Breast epithelium (tissue), 4 donors: ENCODE measurements at places on chromosomes 6 and 20. TPM values are rescaled to one million over a fixed set of nuclear protein-coding genes. Genes with fewer than 3 reads are reported as not detected.

PSMB9 gene
- total RNA-seq = 25.9 TPM

OLIG3 gene
- not detected for total RNA-seq

GRCh38 chr6:121596441-121596840 is 161.0 kb downstream of the GJA1 start:
- H3K27me3 ChIP-seq = no peaks in the 10 kb centered on the region
- H3K4me3 ChIP-seq = no peak overlapping the region
- no peaks in the 10 kb centered on the region for H3K4me1 ChIP-seq
- H3K36me3 ChIP-seq = no peaks in the 10 kb centered on the region

DNA sequence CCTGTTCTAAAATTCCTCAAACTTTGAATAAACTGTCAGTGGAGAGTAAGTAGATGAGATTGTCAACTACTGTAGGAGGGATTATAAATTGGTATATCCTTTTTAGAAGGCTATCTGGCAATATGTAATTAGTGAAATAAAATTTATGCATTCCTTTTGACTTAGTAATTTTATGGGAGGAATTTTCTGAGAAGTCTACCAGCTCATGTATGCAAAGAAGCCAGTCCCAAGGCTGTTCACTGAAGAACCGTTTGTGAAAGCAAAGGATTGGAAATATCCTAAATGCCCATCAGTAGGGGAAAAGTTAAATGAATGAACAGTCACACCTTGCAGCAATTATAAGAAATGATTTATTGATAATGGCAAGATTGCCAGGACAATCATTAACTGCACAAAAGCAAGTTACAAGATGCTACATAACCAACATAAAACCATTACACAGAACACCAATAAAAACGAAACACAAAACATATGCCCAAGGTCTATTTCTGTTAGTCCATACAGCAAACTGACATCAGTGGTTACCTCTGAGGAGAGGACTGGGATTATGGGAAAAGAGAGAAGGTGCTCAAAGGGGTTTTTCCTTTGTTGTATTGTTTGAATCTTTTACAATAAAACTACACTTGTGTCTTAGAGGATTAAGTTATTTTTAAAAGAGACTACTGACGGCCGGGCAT is 4.6 kb upstream of the DSTN start:
- no peak overlapping the region for H3K27ac ChIP-seq
- H3K4me3 ChIP-seq = no peak overlapping the region
- H3K27me3 ChIP-seq = no peaks in the 10 kb centered on the region
- no peaks in the 10 kb centered on the region for H3K4me1 ChIP-seq
- H3K36me3 ChIP-seq = no peaks in the 10 kb centered on the region

DNA sequence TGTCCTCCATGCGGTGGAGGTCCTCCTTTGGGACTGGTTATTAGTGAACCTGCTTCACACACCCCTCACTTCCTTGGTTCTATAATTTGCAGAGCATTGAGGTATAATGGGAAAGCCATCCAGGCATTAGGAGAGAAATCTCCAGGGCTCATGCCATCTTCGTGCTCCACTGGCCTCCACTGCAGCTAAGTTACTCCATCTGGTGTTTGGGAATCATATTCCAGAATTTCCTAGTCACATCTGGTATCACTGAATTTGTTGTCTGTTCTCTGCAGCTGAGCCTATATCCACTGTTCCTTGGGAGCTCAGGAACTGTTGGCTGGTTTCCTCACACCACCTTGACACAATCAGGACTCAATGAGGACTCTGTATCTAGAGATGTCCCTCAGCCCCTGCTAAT is 173.0 kb upstream of the TSHZ2 start:
- no peaks in the 10 kb centered on the region for H3K4me1 ChIP-seq
- no peak for DNase-seq
- no peaks in the 10 kb centered on the region for H3K27me3 ChIP-seq
- no peak overlapping the region for H3K4me3 ChIP-seq
- H3K27ac ChIP-seq = no peak overlapping the region

- H3K27me3 ChIP-seq = peaks cover 21% of the 10 kb centered on the region
- H3K36me3 ChIP-seq = no peaks in the 10 kb centered on the region
- DNase-seq = no peak
- no peak overlapping the region for H3K27ac ChIP-seq
- H3K4me3 ChIP-seq = no peak overlapping the region
Observed at GRCh38 chr20:23889775-23890187, 10.2 kb upstream of the CST5 start.

- H3K4me3 ChIP-seq = no peak overlapping the region
- no peaks in the 10 kb centered on the region for H3K36me3 ChIP-seq
- no peaks in the 10 kb centered on the region for H3K27me3 ChIP-seq
- no peak overlapping the region for H3K27ac ChIP-seq
- no peak for DNase-seq
Observed at GRCh38 chr6:92587525-92587924, 831.8 kb downstream of the EPHA7 start.
